H7 (cell line): ENCODE measurements at places on chromosomes 3 and 15.

- DNase-seq = no peak
These were observed 16.9 kb downstream of the THBS1 start for GRCh38 chr15:39597751-39598185.

GRCh38 chr3:65953301-65953812, 85.4 kb downstream of the MAGI1 start:
- DNase-seq = peak; percentile 73

GRCh38 chr15:45320581-45321205, 57.7 kb downstream of the GATM start:
- no peak for DNase-seq

DNA sequence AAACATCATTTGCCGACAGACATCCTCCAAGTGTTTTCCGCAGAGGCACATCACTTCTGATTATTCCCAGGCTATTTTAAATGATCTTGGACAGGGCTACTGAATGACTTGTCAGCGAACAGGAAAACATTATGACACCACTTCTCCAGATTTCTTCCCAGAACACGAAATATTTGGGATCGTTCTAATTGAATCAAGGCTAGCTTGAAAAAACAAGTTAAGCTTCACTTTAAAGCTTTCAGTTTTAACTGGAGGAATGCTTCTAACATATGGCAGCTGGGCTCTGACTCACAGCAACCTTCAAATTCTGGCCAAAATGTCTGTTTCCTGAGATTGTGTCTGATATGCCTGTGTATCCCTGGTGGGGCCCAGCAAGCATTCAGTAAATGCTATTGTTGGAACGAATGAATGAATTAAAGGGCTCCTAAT, 127.0 kb upstream of the ICE2 start:
- DNase-seq = no peak

DNA sequence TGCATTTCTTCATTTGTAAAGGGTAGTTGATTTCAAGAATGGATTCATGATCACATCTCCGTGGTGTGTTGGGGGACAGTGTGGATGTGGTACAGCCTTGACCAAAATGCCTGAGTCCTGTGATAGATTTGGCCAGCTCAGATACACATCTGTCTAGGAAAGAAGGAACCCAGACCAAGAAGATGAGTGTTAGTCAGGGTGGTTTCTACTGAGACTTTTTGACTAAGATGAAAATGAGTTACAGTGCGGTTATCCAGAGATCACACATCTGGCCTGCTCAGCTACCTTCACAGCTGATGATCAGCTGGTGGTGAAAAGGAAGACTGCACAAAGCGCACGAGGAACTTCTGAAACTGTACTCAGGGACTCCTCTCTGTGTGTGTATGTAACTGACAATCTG, 68.0 kb downstream of the FNDC3B start:
- DNase-seq = no peak

DNA sequence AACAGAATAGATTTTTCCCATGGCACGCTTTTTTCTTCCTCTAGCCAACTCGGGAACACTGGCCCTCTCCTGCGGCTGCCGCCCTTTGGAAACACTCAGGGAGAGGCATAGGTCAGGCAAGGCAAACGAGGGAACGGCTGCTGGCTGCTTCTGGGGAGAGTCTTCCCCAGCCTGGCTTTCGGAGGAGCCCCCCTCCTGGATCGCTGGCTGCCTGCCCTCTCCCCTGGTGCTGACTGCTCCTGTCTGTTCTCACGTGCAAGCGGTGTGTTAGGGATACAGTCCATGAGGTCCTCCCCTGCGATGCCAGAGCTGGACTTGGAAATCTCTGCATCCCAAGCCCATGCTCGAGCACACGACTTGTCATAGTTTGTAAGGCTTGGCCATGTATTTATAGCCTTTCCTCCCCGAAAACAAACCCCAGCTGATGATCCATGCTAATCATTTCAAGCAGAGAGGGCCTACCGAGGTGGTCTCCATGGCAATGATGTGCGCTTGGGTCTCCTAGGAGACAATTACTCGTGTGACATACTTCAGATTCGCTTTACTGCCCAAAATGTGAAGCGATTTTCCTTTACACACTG, 315.6 kb upstream of the ATP10A start:
- DNase-seq = no peak
